ENCODE measurements at places on chromosomes 3 and 15.
A peak's percentile ranks its signal among the peaks of the same experiment; 100 is the strongest.

GRCh38 chr3:129278966-129279906 is 566 bp downstream of the HMCES start:
- DNase-seq: peak; percentile 27

DNA sequence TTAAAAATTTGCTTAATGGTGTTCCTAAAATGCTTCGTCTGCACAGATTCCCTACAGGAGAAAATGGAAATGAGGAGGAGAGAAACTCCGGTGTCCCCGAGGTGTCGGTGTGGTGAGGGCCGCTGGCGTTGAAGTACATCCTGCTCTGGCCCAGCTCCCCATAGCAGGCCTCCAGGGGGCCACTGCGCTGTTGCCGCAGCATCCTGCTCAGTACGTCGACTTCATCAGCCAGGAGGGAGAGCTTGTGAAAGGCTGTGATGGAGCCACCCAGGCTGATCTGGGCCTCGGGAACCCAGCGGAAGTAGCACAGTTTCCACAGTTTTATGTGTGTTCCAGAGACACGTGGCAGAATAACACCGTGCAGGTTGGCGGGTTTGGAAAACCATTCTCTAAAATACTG is 37.8 kb downstream of the FAN1 start:
- DNase-seq: no peak

DNA sequence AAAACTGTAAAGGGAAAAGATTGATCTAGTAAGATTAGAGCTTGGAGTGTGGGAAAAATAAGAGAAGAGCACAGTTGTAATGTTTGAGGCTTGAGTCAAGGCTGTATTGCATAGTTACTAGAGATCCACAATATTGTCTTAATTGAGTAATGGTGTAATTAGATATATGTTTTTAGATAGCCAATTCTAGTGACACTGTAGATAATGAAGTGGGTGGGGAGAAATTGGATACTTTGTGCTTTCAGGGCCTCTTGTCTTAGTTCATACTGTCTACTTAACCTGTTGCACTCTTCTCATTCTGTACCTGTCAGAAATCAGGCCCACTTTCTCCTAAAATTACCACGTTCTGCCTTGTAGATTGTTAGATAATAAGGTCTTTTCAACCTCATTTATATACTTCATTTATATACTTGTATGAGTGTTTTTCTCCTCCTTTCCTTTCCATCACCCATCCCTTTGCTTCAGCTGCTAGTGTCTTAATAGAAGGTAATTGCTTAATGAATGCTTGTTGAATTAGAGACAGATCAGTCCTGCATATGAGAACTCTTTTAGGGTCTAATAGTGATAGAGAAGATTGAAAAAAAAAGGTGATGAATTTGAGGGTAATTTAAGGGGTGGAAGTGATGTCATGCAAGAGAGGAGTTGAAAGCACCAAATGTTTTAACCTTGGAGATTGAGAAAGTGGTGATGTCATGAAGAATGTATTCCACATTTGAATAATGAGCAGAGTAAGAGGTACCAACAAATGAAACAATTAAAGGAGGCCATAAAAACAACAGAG is 32.0 kb downstream of the PIK3CA start:
- no peak for DNase-seq

DNA sequence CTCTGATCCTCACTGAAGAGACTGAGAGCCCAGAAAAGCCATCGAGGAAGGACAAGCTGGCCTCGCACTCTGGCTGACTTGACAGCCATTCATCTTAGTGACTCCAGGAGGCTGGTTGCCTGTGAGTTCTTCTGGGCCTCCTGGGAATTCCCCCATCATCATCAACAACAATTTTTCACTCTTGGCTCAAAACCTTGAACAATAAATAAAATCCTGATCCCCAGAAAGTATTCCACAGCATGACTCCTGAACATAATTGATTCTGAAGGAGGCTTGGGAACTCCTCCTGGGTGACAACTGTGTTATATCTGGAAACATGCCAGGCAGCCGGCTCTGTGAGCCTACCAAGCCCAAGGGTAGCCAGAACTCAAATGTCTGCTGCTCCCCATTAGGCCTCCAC is 188.6 kb downstream of the SHQ1 start:
- DNase-seq: no peak

DNA sequence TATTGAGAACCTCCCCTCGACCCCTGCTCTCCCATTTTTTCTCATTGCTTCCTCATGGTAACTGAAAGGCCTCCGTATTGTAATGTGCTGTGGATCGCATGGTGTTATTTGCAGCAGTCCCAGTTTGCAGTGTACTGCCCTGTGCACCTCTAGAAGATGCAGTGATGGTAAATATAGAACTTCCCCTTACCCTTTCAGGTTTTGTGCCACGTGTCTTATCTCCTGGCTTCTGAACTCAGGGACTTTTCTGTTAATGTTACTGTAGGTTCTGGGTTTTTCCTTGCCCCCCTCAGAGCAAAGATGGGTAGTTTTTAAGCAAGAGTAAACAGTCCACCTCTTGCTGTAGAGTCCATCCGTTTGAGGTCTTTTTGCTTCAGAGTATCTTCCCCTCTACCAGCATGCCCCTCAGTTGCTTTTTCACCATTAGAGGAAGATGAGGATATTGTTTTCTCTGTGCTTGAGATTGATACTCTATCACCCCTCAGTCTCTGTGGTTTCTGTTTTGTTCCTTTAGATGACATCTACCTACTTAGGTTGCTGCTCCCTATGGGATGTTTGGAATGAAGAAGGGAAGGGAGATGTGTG is 22.4 kb downstream of the CHD2 start:
- DNase-seq: no peak

- DNase-seq: no peak
These were observed 331.0 kb downstream of the CGGBP1 start for GRCh38 chr3:87727783-87728182.

Data from stimulated activated CD8-positive, alpha-beta memory T cell treated with anti-CD3 and anti-CD28 coated beads, Interleukin-2, amount 100 ng/mL, for 1 hour (primary cell).